Stromal cell of bone marrow (primary cell): ENCODE measurements at places on chromosomes 2 and 18.

GRCh38 chr18:38368246-38368645 is 802.6 kb upstream of the CELF4 start:
- DNase-seq: no peak

- no peak for DNase-seq
Measured at GRCh38 chr2:3670376-3670775, 12.4 kb downstream of the ALLC start.

GRCh38 chr2:88481691-88482336 is 29.3 kb upstream of the FOXI3 start:
- peak; percentile 1 for DNase-seq

DNA sequence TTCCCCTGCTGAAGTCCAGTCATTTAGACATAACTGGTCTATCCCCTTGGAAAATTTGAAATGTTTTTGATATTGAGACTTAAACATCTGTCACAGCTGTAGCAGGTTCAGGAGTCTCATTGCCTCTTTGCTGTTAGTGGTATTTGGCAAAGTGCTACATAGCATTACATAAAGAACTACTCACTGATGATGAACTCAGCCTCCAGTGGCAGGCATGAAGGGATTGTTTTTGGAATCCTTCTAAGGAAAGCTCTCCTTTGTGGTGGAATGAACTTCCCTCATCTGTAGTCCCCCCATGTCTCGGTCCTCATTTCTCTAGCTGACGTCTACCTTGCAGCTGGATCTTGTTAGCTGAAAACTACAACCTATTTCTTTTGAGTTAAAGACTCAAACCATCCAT is 111.6 kb downstream of the TACR1 start:
- peak; percentile 17 for DNase-seq

DNA sequence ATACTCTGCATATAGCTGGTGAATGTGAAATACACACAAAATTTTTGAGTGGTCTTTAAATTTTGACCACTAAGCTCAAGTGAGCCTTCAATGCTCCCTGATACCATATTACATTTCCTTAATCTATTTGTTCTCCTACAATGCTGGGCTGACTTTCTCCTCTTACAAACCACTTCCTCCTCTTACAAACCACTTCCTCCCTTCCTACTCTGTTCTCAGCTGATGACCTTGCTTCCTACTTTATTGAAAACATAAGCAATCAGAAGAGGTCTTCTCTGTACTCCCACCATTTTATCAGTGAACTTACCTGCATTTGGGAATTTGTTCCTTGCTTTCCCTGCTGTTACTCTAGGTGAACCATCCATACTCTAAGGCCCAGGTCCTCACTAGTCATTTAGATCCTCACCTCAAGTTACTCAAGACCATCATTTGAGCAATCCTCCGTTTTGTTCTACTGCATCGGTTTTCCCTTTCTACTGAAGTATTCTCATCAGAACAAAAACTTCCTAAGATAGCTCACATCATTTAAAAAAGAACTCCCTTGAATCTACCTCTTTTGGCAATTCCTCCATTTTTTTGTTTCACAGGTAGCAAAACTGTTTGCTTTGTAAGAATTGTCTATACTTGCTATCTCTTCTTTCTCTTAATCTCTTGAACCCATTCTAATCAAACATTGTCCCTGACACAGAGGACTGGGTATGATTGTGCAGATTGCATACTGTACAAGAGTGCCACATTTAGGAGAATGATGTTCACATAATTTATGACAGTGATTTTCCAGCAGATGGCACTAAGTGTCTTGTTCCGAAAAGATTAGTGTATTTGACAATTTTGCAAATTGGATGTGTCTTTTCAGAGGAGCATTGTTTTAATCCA is 96.5 kb downstream of the EPB41L5 start:
- DNase-seq: peak; percentile 19

- DNase-seq: no peak
Measured at GRCh38 chr2:46937471-46937901, 21.9 kb upstream of the MCFD2 start.

- DNase-seq: no peak
Measured at GRCh38 chr2:172970660-172971059, 105.0 kb upstream of the MAP3K20 start.

- DNase-seq: no peak
Measured at GRCh38 chr2:98647636-98648035, 39.2 kb downstream of the UNC50 start.
